ENCODE measurements at places on chromosomes 7 and 10.

GRCh38 chr10:12062754-12063482, 5.8 kb upstream of the DHTKD1 start:
- no peak for DNase-seq

- no peak for DNase-seq
Measured at GRCh38 chr10:79079054-79079397, 10.3 kb downstream of the ZMIZ1 start.

- DNase-seq, result peak; percentile 58
Measured at GRCh38 chr7:36047091-36047658, 105.9 kb upstream of the EEPD1 start.

DNA sequence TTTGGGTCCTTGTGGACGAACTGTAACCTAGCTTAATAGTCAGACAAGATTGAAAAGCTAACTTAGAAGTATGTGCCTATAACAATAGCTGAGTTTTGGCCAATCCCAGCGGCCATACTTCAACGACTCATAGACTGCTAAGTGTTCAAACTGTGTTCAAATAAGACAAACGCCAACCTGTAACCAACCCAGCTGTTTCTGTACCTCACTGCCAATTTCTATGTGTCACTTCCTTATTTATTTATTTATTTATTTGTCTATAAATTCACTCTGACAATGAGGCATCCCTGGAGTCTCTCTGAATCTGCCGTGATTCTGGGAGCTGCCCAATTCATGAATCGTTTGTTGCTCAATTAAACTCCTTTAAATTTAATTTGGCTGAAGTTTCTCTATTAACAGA, 21.7 kb downstream of the ST8SIA6 start:
- no peak for DNase-seq

GRCh38 chr7:152451356-152451755, 15.6 kb upstream of the KMT2C start:
- no peak for DNase-seq

DNA sequence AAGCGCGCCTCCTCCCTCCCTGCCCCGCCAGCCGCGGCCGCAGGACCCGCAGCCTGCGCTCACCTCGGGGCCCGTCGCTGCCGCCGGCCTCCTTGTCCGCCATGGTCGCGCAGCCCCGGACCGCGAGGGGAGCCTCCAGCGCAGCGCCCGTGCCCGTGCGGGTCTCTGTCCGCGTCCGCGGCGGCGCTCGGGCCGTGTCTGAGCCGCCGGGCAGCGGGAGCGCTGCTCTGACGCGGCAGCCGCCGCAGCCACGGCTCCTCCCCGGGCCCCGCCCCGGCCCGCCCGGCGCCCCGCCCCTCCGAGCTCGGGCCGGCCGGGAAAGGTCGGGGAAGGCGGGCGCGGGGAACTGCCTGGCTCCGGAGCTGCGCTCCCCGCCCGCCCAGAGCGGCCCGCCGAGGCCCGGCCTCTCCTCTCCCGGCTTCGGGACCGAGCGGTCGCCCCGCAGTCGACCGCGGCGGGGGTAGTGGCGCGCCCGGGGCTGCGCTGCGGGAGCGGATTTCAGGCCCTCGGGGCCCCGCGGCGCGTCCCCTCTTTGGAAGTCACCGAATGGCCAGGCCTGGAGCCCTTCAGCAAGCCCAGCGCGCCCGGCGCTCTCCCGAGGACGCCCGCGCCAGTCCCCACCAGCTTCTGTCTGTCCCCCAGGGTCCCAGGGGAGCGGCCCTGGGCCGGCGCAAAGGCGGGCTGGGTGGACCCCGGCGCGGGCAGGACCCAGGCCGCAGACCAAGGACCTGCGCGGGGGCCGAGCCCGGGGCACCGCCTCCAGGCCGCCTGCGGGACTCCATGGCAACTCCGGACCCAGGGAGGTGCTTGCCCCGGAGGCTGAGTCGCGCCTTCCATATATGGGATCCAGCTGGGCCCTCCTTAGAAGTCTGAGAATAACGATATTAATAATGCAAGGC, at the start of gene HSPA12A:
HSPA12A (minus strand) TSS at position 200 of the 899 bp plus-strand sequence; CDS start at position 103, 97 bp downstream.
- DNase-seq, result peak; percentile 87

DNA sequence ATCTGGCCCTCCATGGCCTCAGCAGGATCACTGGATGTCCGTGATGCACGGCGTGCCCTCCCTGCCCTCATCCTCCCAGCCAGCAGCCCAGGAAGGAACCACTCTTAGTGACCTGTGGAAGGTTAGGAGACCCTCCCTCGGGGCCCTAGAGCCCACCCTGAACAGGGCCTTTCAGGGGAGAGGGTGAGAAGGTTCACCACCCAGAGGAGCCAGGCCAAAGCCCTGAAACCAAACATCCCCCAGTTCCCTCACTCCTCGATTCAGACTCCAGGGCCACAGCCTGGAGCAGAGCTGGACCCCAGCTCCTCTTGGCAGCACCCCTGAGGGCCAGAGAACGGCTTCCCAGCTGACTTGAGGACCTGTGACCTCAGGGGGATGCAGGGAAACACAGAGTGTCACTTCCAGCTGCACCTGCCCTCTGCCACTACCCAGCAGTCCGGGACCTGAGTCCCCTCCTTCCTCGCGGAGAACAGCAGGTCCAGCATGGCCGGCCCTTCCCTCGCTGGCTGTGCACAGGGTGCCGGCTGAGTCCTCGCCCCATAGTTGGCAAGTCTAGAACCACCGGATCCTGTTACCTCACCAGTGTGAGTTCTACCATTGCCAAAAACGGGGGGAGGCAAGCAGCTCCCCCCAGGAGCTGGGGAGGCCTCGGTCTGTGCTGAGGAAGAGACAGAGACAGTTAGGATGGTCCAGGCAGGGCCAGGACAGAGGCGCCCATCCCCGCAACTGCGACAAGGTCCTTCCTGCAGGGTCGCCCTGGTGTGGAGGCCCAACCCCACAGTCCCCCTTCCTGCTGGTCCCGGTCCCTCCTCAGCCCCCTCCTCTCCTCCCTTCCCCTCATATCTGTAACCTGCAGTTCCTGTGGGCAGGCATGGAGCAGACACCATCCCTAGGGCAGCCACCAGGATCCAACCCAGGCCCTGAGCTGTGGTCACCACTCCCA, 158.6 kb downstream of the NRF1 start:
- no peak for DNase-seq

DNA sequence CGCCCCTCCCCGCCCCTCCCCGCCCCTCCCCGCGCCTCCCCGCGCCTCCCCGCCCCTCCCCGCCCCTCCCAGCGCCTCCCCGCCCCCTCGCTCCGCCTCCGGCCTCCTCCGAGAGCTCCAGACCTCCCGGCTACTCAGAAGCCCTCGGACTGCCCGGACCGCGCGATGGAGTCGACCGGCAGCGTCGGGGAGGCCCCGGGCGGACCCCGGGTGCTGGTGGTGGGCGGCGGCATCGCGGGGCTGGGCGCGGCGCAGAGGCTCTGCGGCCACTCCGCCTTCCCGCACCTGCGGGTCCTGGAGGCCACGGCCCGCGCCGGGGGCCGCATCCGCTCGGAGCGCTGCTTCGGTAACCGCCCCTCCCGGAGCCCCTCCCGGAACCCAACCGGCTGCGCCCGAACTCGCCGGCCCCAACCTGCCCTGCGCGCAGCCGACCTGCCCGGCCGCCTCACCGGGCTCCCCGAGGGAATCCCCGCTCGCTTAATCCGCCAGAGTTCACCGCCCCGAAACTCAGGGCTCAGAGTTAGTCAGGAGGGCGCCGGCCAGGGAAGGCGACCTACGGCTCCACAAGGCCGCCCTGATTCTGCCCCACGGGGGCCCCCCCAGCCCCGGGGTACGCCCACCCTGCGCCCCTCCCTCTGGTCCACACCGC, at the start of gene PAOX:
PAOX (plus strand) TSS at position 111 of the 649 bp plus-strand sequence; CDS start at position 166, 55 bp downstream.
- DNase-seq, result peak; percentile 62

DNA sequence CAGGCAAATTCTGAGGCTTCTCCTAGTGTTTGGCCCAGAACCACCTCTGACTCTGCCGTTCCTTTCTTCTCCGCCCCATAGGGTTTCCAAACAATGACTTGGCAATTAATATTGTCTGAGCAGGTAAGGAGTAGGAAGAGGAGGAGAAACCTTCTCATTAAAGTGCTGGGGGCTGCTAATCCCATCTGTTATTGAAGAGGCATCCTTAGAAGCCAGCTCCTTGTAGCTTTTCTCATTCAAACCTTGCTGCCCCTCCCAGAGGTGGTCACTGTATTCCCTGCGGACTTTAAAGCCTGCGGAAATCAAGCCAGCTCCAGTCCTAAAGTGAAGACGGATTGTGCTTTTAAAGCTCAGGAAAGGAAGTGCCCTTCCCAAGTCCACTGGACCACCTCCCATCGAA, 1.4 kb upstream of the NKX1-2 start:
- no peak for DNase-seq

DNA sequence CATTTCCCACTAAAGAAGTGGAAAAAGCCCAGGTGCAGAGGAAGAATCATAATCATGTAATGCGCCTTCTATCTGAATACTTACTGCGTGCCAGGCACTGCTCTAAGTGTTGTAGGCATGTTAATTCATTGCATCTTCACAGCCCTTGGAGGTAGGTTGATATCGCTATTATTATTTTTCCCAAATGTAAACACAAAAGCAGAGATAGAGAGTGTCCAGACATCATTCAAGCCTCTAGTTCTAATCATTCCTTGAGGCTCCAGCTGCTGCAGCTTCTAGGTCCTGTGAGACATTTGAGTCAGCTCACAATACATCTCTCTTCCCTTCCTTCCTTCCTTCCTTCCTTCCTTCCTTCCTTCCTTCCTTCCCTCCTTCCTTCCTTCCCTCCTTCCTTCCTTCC, 25.0 kb downstream of the GALNTL5 start:
- no peak for DNase-seq

GRCh38 chr10:11097686-11098085, 80.0 kb downstream of the CELF2 start:
- DNase-seq, result no peak

- DNase-seq, result no peak
Measured at GRCh38 chr10:5509691-5510090, 10.3 kb upstream of the CALML5 start.

DNA sequence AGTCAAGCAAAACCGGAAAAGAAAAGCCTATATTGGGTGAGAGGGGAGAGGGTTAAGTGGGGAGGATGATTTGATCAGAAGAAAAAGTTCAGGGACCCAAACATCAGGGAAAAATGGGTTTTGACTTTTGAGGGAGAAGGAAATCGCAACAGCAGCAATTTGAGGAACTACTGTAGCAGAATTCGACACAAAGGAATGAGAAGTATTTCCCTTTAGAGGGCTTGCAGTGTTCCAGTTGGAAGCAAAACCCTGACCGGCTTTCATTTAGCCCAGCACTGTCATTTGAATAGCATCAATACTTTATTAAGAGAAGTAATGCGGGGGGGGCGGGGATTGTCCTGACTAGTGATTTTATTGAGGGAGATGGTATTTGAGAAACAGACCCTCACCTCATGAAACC, 37.2 kb upstream of the GATA3 start:
- peak; percentile 52 for DNase-seq

DNA sequence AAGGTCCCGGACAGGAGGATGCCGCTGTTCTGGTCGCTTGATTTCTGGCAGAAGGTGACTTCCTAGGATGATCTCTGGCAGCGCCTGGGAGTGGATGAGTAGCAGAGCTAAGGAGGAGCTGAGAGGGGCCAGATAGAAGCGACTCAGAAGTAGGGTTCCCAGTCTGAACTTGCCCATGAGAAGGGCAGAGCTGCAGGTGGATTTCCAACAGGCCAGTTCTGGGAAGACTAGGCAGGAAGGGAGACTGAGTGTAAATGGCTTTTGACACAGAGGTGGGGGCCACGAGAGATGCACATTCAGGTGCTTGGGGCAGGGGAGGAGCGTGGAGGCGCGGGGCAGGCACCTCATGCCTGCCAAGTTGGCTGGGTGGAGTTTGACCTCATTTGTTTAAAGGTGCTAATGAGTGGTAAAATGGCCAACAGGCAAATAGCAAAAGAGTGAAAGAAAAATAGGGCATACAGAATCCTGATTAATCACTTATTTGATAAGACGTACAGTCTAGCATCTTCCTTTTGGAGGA, 58.8 kb downstream of the SHH start:
- DNase-seq, result no peak

- DNase-seq, result no peak
Measured at GRCh38 chr7:87759501-87759900, 116.7 kb downstream of the SLC25A40 start.

GRCh38 chr10:85786401-85786899, 580.1 kb downstream of the GRID1 start:
- DNase-seq, result no peak

DNA sequence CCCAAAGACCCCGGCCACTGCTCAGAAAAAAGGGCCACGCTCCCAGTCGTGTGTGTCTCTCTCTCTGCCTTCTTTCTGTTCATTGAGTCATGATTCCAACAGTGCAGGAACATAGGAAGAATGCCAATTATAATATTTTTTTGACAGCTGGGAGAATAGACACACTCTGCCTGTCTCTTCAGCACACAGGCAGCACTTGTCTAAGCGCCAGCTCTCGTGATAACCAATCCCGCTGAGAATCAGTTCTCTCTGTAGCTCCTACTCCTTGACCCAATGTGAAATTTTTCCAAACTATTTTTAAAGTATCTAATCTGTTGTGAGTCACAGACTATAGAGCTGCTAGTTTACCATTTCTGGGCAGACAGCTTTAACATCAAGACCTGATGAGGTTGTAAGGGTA, 145.7 kb upstream of the RHEB start:
- DNase-seq, result peak; percentile 99

DNA sequence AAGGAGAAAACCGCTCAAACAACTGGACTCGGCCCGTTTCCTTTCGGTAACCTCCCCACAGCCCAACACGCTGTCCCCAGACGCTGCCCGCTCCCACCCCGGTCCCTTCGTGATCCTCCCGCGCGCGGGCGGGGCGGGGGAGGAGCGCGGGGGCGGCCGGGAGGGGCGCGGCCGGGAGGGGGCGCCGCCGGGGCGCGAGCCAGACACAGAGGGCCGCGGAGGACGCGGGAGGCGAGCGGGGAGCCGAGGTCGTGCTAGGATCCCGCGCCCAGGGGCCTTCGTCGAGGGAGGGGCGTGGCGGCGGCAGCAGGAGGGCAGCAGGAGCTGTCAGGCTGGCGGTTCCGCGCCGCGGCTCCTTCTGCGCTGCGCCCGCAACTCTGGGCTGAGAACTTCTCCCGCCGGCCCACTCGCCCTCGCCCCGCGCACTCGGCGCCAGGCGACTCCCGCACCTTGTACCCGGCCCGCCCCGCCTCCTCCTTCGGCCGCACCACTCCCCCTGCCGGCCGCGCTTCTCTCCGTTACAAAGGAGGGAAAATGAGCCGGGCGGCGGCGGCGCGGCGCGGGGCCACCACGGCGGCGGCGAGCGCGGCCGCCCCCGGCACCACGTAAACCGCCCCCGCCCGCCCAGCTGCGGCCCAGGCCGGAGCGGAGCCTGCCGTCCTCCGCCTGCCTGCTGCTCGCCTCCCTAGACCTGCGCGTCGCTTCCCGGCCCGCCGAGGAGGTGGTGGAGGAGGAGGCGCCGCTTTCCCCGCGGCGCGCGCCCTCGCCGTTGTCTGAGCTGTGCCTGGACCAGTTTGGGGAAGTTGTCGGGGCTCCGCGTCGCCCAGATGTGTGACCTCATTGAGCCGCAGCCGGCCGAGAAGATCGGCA, at the start of gene CDK14:
CDK14 (plus strand) TSS at position 521 of the 870 bp plus-strand sequence; CDS start at position 828, 307 bp downstream.
- DNase-seq, result peak; percentile 70

- DNase-seq, result no peak
Measured at GRCh38 chr7:20796500-20796899, 9.8 kb upstream of the SP8 start.

All from fibroblast of skin of scalp (primary cell).